Stimulated activated CD4-positive, alpha-beta T cell treated with anti-CD3 and anti-CD28 coated beads, Interleukin-2, amount 100 ng/mL, for 24 hours (primary cell): ENCODE measurements at places on chromosomes 5 and 9.
A peak's percentile ranks its signal among the peaks of the same experiment; 100 is the strongest.

DNA sequence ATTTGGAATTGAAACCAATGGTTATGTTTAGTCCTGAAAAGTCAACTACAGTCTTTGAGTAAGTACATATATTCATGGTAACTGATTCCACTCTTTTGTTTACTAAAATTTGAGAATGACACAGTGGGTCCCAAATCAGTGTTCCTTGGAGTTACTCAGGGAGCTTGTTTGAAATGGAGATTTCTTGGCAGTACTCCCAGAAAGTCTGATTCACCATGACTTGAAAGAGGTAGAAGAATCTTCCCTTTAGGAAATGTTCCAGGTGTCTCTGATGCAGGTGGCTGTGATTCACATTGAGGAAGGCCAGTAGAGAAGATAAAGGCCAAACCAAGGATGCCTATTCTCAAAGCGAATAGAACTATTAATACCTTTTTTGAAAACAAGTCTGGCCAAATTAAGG, 1078.3 kb downstream of the CDH12 start:
- no peak for DNase-seq

DNA sequence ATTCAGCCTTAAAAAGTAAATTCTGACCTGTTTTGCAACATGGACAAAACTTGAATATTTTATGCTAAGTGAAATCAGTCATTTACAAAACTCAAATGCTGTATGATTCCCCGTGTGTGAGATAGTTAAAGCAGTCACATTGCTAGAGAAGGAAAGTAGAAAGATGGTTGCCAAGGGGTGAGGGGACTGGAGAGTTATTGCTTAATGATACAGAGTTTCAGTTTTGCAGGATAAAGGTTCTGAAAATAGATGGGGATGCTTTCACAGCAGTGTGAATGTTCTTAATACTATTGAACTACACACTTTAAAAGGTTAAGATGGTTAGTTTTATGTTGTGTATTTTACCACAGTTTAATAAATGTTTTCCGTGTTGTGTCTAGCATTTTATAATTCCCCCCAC, 51.2 kb downstream of the SGCD start:
- no peak for DNase-seq

- no peak for DNase-seq
Measured at GRCh38 chr9:108397286-108397685, 458.5 kb downstream of the ACTL7B start.

DNA sequence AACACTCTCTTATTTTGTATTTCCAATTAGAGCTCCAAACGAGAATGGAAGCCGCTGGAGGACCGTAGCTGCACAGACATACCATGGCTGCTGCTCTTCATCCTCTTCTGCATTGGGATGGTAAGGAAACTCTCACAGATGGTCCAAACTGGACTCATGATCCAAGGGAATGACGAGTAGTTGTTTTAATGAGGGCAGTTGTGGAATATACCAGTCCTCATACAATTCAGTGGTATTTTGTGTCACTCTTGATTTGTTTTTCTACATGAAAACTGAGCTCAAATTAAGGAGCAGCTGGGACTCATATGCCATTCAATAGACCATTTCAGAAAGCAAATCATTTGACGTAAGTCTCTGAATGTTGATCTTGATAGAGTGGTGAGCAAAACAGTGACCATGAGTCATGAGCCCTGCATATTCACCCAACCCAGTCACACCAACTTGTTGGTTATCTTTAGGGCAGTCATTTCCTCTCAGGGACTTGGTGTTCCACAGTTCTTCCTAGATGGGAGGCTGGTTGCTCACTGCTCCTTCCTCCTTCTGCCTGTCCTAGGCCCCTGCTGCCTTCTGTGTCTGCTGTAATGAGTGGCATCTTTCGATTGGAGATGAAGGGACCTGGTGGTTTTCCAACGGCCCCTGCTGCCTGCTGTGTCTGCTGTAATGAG, 54.9 kb downstream of the SLC44A1 start:
- no peak for DNase-seq

DNA sequence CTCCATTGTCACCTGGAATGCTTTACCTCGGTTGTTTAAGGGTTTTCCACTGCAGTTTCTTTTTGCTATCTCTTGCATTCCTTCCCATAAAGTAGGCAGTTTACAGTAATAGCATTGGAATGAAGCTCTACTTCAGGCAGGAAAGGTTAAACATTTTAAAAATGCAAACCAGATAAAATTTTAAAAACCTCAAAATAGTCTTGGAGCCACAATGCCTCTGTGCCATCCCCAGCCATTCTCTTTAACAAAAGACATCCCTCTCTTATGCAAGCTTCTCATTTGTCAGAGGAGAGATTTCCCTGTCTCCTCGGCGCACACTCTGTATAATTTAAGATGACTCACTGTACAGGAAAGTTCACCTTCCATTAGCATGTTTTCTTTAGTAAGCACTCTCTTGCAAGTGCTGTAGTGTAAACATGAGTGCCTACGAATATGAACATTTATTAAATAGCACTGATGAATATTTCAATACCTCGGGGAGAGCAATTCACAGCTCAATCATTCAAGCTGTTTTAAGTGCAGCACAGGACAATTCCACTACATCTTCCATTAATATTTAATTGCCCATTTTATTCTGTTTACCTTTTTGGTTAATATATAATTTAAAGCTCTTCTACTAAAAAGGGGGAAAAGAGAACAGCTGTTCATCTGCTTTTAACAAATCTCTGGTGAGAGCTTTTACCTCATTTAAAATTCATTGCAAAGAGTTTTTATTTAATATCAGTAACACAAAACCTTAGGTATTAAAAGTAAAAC, 343.6 kb downstream of the SPATA31D1 start:
- DNase-seq = no peak

GRCh38 chr5:55222985-55223811, 3.9 kb downstream of the MCIDAS start:
- peak; percentile 24 for DNase-seq

DNA sequence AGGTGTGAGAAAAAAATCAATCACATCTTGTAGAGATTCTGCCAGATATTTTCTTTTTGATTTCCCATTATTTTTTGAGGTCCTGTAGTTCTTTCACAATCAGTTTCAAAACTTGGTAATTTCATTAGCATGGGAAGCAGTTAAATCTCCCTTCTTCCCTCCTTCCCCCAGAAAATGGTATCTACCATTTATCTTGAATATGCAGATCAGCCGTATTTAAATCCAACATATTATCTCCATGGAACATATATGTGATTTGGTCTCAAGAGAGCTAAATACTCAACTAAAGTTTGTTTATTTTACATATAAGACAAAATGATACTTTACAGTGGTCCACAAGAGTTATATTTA, 1034.8 kb downstream of the CDH12 start:
- no peak for DNase-seq

DNA sequence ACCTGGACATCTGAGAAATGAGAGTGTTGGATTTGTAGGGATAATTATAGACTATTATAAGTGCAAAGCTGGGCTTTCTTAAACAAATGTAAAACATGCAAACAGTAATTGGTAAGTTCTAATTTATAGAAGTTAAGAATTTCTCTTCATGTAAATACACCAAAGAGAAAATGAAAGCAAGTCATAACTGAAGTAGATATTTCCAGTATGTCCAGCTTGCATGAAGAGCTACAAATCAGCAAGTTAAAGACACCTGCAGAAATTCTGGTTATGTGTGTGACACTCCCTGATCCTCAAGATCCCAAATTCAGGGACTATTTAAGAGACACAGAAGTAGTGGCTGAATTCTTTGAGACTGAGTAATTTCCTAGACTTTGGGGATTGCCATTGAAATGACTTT, 308.9 kb downstream of the TLE4 start:
- DNase-seq = no peak

GRCh38 chr5:100577506-100577905, 42.3 kb downstream of the FAM174A start:
- no peak for DNase-seq

DNA sequence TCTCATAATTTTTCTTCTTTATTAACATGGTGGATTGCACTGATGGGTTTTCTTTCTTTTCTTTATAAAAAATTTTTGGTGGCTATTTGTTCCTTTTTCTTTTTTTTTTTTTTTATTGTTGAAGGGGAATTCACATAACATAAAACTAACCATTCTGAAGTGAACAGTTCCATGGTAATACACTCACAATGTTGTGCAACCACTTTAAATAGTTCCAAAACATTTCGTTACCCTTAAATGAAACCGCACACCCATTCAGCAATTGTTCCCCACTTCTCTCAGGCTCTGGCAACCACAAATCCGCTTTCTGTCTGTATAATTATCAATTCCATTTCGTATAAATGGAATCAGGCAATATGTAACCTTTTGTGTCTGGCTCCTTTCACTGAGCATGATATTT, 11.7 kb upstream of the SETX start:
- DNase-seq = no peak
